NCI-H1092 treated with DMSO at 0.1 percent for 48 hours (cell line): ENCODE measurements at places on chromosomes 2 and 18.

- no peak for DNase-seq
These were observed 5.1 kb upstream of the RAMP1 start for GRCh38 chr2:237854295-237854694.

DNA sequence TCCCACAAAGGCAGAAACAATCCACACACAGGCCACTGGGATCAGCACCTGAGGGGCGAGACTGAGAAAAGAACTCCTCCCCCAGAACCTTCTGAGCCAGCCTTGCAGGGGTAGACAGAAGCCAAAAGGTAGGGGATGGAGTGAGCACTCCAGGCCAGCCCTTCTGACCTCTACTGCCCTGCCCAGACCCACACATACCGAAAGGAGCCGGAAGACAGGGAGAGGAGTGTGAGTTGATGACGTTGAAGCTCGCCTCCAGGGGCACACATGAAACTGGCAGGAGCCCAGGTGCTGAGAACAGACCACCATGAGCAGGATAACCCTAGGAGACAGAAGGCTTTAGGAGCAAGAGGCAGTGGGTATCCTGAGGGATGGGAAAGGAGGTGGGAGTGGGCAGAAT is 1.8 kb downstream of the SLC23A3 start:
- DNase-seq = no peak

- DNase-seq = no peak
These were observed 220.7 kb downstream of the TPGS2 start for GRCh38 chr18:36608107-36608506.

DNA sequence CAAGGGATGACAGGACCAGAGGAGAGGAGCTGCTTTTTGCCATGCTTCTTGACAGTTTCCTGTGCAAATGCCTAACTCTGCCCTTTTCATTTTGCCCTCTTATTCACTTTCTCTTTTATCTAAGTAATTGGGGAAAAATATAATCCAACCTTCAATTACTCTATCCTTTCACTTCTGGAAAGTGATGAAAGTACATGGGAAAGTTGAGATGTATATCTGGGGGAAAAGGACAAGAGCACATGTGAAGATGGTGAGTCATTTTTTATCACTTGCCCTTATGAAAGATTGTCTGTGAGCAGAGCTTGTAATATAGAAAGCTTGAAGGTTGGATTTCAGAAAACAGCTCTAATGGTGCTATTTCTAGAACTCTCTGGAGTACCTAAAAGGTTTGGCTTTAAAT is 1070.7 kb downstream of the CNTNAP5 start:
- DNase-seq = no peak

- no peak for DNase-seq
These were observed 29.9 kb upstream of the ALKAL2 start for GRCh38 chr2:317501-318424.
